ENCODE measurements at places on chromosomes 2 and 18.

DNA sequence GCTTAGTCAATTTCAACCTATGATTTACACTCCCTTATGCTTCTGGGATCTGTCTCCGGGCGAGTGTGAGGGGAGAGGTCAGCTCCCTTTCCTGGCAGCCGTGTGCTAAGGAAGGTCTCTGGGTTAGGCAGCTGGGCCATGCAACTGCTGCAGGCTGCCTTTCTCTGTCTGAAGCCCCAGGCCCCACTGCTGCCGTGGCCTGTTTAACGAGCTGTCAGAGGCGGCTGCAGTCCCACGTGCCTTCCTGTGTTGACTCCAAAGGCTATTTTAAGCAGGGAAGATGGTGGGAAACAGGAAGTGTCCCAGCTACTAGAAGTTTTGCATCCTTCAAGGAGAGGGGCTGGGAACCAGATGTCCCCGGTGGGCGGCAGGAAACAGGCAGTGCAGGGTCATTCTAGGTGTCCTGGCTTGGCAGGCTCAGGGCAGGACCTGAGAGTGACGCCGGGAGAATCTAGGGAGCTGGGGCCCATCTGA, 186.4 kb downstream of the TNS1 start:
- DNase-seq = no peak

- no peak for DNase-seq
Observed at GRCh38 chr2:2870106-2870505, 507.5 kb downstream of the EIPR1 start.

- no peak for DNase-seq
Observed at GRCh38 chr18:9842448-9842847, 43.3 kb upstream of the TXNDC2 start.

- peak; percentile 68 for DNase-seq
Observed at GRCh38 chr18:79510046-79510685, 114.4 kb downstream of the NFATC1 start.

DNA sequence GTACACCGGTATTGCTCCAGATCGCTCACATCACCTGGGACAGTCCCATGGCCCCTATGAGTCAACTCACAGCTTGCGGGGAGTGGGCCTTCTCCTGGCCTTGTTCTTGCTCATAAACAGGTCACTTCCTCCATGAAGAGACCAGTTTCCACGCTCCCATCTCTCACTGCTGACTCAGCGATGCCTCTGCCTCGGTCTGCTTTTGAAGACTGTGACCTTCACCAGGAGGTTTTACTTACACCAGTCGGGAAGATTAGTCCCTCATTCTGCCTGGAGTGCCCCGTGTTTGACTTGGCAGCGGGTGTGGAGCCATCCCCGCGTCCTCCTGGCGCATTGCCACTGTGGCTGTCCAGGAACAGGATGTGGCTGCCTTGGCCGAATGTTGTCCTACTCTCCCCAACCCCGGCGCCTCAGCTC, 159.8 kb downstream of the RHBDD1 start:
- no peak for DNase-seq

DNA sequence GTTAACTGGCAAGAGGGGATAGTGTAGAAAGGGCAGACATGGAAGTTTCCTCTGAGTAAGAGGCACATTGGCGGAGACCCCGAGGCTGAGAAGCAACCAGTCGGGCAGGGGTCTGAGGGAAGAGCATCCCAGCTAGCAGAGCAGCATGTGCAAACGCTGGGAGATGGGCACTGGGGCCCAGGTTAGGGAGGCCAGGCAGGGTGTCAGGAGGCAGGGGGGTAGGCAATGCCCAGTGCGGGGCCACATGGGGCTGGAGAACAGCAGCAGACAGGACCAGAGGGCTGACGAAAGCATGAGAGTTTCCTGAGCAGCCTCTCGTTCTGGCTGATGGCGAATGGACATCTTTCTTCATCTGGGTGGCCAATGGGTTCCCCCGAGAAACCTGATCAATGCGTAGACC, 88.2 kb downstream of the INPP5D start:
- no peak for DNase-seq

DNA sequence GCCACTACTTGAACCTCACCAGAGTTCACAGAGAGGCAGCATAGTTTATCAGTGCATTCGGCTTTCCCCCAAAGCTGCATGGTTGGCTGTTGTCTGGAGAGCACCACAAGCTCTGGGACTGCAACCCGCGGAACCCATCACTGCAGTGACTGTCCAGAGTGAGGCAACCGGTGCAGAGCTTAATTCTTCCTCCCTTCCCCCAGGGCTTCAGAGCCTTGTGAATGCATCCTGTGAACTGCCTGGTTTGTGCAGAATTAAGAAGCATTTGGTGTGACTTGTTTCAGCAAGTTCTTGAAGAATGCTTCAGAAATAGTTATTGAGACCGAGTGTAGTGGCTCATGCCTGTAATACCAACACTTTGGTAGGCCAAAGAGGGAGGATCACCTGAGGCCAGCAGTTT, 99.2 kb upstream of the FOSL2 start:
- peak; percentile 11 for DNase-seq

- DNase-seq = no peak
Observed at GRCh38 chr2:221851531-221852045, 279.5 kb upstream of the EPHA4 start.

DNA sequence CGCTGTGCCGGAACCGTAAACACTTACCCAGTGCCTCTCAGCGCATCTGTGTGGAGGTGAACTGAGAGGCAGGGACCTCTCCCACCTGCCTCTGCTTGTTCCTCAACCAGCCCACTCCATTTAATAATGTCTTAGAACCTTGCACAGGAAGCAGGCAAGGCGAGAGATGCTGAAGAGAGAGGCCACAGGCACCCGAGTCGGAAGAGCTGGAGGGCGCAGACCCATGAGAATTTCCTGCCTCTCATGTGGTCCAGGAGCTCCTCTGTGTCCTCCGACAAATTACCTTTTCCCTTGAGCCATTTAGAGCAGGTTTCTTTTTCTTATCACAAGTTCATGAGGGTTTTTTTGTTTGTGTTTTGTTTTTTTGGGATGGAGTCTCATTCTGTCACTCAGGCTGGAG, 4.9 kb upstream of the RFX8 start:
- DNase-seq = no peak

All from osteocyte (in vitro differentiated cells).